ENCODE measurements at places on chromosomes 2 and 18.

DNA sequence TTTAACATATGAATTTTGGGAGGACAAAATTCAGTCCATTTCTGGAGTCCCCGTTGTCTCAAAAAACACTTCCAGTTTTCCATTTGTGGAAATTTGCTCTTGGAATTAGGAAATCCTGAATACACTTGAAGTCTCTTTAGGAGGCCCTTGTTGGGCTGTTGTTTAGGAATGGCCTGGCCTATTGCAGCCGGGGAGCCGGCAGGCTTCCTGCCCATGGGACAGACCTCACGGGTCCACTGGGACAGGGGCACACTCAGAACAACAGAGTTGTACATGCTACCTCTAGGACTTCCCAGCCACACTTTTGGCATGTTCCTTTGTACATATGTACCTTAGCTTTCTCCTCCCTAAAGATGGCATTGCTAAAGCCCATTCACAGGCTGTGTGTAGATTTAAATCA, 57.3 kb downstream of the ACOXL start:
- DNase-seq, result no peak

GRCh38 chr18:48636436-48636835, 97.6 kb downstream of the CTIF start:
- DNase-seq, result no peak

GRCh38 chr18:42588786-42589185, 526.7 kb downstream of the RIT2 start:
- no peak for DNase-seq

GRCh38 chr2:64626146-64626809, 27.4 kb downstream of the SERTAD2 start:
- no peak for DNase-seq

DNA sequence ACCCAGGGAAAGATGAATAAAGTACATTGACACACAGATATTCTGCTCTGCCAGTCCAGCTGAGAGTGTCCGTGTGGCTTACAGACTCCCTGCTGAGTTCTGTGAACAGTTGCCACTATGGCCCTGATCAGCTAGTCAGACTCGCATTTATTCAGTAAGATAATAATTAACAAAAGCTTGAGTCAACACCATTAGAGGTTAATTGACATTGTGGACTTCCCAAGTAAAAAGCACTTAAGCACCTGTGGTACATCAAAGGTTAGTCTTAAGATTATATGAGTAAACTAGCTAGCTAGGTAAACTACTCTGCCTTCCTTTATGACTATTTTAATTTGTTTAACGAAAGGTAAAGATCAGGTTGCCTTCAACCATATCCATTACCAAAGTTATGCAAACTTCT, 33.7 kb downstream of the ANKRD30B start:
- no peak for DNase-seq

GRCh38 chr2:230758566-230759480, 46.2 kb downstream of the CAB39 start:
- DNase-seq, result no peak

DNA sequence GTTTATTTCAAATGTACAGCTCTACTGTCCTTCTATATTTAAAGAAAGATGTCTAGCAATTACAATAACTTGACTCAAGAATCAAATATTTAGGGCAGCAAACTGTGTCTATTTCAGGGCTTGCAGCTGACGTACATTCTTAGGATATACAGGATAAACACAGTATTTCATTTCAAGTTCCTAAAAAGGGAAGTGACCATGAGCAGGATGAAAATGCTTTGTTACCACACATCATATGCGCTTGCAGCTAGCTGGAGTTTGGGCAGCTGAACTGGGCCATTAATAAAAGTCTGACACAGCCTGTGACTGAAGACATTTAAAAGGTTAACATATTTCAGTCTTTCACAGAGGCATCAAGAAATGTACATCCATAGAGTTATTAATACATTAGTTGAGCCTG, 264.6 kb upstream of the TRIB2 start:
- no peak for DNase-seq

DNA sequence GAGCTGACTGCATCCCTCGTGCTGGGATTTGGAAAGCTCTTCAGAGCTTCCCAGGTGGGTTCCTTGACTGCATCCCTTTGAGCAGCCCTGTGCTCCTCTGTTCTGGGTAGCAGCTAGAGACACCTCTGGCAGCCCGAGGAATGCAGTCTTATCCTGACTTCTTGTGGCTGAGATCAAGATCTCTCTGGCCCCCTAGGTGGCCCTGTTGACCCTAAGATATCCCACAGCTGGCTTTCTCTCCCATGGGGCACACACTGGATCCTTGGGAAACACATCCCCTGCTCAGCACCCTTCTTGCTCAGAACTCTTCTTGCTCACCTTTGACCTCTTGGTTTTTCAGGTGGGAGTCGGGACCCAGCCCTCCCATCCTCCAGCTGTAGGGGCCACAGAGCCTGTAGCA, 237.2 kb downstream of the TSN start:
- DNase-seq, result no peak

DNA sequence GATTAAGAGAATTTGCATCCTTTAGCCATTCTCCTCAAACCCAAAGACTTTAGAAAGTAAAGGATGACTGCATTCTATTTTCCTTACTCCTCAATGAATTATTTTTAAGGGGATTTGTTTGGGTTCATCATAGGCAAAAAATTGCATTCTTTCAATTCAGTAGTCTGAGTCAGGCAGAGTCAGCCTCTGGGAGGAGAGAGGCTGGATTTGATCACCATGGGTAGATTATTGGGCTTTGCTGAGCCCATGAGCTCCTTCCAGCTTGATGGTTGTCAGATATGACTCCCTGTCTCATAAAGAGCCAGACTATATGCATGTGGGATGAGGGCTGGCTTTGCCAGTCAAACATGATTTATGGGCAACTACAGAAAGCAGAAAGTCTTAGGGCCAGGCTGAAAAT, 101.2 kb downstream of the KCNS3 start:
- no peak for DNase-seq

GRCh38 chr18:24991141-24992060, 360.6 kb downstream of the ZNF521 start:
- no peak for DNase-seq

DNA sequence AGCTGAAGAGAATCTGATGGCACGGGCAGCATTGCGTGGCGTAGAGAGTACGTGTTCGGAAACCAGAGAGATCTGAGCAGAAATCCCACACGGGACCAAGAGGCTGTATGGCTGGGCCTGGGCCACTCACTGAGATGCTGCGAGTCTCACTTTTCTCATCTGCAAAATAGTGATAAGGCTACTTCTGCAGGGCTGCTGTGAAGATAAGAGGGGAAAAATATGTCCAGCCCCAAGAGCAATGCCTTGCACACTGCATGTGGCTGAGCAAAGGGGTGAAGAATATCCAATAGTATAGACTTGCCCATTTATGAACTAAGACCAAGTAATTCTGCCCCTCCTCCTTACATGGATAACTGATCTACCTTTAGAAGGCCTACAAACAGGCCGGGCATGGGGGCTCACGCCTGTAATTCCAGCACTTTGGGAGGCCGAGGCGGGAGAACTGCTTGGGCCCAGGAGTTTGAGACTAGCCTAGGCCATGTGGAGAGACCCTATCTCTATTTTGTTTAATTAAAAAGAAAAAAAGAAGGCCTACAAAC, 3.1 kb downstream of the FECH start:
- no peak for DNase-seq

DNA sequence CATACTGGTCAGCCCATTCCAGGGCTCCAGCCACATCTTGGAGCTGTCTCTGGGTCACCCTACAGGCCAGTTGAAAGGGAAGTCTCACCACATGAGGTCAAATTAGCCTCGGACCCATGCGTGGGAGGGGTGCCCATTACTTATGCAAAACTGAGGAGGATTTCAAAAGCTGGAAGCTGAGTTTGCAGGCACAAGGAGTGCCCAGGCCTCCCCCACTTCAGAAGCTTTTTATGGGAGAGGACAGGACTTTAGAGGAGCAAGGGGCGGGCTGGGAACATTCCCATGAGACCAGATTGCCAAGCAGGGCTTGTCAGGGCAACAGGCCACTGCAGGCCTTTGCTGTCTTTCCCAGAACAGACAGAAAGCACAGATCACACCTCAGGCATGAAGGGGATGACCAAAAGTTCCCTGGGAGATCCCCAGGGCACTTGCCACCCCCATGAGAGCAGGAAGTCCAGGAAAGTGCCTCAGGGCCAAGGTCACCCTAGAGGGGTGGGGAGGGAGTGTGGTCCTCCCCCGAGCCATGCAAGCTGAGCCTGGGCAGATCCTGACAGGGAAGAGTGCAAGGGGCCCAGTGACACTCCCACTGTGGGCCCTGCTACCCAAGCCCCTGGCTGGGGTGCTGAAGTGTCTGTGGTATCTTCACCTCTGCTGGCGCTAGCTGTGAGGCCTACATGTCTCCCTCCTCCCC, 267.7 kb downstream of the BCL11A start:
- no peak for DNase-seq

- DNase-seq, result no peak
Measured at GRCh38 chr2:11567631-11568031, 33.8 kb downstream of the GREB1 start.

DNA sequence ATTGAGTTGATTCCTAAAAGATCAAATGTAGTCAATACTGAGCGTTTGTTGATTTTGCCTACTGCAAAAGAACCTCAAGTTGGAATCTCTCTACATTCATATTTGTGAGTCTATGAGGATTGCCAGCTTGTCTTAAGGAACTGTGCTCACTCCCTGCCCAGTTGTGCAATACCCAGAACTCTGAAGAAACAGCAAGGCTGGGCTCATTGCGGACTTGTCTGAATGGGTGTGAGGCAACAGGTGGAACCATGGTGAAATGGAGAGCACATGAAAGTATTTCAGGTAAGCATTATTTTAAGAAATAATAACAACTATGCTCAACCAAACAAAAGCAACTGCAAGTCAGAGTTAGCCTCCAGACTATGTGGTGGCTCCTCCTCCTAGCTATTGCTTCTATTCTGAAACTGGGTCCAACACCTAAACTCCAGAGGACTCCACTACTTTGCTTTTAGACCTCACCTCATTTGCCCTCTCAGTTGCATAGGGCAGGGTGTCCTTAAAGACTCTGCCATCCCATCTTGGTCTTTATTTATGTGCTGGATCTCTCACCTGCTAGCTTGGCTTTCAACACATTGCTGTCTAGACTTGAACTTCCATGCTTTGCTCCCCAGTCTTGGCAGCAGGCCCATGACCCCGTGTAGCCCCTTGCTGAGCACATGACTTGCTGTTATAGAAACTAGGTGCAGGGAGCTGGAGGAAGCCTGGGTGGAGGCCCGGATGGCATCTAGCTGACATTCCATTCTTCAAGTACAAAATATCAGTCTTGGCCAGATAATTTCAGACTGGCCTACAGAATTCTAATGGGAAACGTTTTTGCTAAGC, 94.8 kb upstream of the ARL5A start:
- DNase-seq, result peak; percentile 13

DNA sequence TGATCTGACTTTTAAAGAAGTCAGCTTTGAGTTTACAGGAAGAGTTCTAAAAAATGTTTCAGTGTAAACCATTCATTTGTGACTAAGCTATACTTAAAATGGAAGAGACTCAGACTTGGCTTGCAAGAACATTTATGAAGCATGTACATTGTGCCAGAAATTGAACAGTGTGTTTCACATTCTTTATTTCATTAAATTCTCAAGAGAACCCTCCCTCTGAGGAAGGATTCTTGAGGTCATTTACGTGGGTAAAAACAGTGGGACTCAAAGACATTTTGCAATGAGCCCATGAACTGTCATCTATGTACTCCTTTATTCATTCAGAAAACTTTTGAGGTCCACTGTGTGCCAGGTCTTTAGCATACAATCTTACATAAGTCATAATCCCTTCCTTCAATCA, 143.6 kb upstream of the ZNF521 start:
- no peak for DNase-seq

DNA sequence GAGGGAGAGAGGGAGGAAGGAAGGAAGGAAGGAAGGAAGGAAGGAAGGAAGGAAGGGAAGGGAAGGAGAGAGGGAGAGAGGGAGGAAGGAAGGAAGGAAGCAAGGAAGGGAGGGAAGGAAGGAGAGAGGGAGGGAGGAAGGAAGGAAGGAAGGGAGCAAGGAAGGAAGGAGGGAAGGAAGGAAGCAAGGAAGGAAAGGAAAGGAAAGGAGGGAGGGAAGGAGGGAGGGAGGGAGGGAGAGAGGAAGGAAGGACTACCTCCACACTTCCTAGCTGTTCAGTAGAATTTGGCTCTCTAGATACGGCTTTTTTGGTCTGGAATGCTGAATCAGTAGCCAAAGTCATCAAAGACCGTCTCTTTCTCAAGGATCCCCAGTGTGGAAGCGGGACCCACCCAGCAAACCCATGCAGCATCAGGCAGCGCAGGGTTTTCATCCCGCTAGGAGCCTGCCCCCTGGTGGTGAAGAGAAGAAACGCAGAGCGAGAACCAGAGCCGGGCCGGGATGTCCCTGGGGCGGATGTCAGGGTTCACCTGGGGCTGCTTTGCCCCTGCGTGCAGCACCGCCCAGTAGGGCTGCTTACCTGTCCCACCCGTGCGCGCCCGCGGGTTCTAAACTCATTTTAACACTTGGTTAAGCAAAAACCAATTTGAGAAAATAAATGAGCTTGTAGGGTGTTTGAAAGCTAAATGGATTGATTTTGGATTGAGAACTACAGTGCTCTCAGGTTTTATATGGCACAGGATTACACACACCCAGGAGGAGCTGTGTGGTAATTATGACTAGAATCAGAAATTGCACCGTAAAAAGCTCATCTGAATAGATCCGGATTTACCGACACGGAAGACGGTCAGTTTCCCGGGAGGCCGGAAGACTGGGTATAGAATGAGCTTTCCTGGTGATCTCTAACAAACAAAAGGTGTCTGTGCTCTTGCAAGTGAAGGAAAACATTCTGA, 48.1 kb upstream of the ARL4C start:
- peak; percentile 82 for DNase-seq

- DNase-seq, result no peak
Measured at GRCh38 chr2:36918307-36918706, 48.0 kb downstream of the STRN start.

DNA sequence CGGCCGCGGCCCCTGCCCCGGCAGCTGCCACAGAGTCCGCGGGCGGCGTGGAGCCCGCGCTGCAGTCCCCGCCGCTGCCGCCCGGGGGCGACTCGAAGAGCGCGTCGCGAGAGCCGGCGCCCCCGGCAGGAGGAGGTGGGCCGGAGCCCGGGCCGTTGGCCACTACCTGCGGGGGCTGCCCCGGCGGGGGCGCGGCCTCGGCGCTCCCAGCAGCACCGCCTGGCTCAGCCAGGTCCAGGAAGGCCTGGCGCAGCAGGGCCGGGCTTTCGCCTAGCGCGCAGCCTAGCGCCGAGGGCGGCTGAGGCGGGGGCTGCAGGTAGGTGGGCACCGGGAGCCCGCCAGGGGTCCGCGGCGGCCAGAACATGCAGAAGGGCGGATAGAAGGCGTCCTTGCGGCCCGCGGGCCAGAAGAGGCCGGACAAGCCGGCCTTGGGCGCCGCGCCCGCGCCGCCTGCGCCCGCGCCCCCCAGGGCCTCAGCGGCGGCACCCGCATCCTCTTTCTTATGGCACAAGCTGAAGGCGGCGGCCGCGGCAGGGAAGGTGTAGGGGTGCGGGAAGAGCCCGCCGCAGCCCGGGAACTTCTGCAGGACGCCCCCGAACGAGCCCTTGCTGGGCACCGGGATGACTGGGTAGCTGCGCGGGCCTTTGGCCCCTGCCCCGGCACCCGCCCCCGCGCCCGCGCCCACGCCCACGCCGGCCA, 3.9 kb downstream of the SKOR2 start:
- DNase-seq, result no peak
